Stimulated activated CD4-positive, alpha-beta T cell treated with anti-CD3 and anti-CD28 coated beads, TNF-alpha, amount 100 ng/mL, for 4 hours (primary cell): ENCODE measurements at places on chromosomes 6 and 20.

- no peak for DNase-seq
Observed at GRCh38 chr6:34131326-34132290, 14.3 kb downstream of the GRM4 start.

DNA sequence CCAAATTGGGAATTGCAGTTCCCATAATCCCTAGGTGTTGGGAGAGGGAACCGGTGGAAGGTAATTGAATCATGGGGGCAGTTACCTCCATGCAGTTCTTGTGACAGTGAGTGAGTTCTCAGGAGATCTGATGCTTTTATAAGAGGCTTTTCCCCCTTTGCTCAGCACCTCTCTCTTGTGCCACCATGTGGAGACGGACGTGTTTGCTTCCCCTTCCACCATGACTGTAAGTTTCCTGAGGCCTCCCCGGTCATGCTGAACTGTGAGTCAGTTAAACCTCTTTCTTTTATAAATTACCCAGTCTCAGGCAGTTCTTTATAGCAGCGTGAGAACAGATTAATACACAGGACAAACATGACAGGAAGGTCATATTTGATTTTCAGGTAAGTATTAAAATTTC, 25.3 kb upstream of the HECA start:
- no peak for DNase-seq

DNA sequence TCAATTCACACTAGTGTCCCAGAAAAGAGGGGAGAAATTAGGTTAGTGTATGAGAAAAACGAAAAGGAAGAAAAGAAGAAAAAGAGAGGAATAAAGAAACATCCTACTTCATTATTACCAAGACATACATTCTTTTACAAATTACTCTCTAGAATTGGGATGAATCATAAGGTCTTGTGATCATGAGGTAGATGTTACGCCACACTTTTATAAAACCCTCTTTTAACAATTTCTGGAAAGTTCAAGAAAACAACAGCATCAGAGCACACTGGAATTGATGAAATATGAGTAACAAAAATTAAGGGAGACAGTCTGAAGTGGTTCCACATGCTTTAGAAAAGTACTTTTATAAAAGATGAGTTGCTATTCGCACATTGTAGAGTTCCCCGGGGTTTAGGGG, 32.6 kb upstream of the NRSN1 start:
- no peak for DNase-seq

GRCh38 chr6:33073431-33073871, at the start of gene HLA-DPA1:
Gene HLA-DPA1 (minus strand): TSS chr6:33073649.
- DNase-seq = no peak

GRCh38 chr6:138231381-138231886, 13.1 kb upstream of the PBOV1 start:
- DNase-seq = no peak

- no peak for DNase-seq
Observed at GRCh38 chr6:22095836-22096235, 201.0 kb downstream of the PRL start.

GRCh38 chr20:58709703-58710039, 17.1 kb downstream of the NPEPL1 start:
- no peak for DNase-seq

GRCh38 chr6:138464085-138464484, 35.2 kb downstream of the NHSL1 start:
- no peak for DNase-seq

DNA sequence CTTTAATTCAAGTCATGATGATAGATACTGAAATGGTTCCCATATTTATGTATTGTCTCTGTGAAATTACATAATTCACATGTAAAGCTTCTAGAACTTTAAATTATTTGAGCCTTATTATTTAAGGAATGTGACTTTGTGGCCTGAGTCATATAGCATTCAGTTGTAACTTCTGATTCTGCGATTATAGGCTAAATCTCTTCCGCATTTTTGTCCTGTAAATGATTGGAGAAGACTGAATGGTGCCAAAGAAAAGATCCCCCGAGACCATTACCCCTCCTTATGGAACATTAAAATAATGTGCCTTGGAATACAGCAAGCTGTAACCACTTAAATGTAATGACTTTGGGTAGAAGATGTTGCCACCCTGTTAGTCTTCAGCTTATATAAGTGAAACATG, 63.3 kb upstream of the MAP7 start:
- no peak for DNase-seq

GRCh38 chr6:127328043-127328609, 15.3 kb downstream of the ECHDC1 start:
- no peak for DNase-seq

- no peak for DNase-seq
Observed at GRCh38 chr6:105896052-105896820, 189.9 kb upstream of the PRDM1 start.

- DNase-seq = no peak
Observed at GRCh38 chr20:52924411-52925271, 47.5 kb upstream of the TSHZ2 start.

DNA sequence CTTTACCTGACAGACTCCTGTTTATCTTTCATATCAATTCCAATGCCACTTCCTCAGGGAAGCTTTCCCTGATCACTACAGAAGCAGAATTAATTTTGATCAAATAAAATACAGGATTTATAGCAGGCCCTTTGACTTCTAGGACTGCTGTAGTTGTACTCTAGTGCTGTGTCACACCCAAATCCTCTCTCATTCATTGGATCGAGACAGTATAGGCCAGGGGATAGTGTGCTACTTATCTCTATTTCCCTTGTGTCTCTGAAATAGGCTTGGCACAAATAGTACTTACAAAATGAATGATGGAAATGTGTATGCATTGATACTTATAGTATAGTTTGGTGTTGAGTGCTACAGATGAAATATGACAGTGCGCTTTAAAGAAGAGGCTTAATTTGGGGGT, 19.8 kb downstream of the RALY start:
- DNase-seq = no peak

- no peak for DNase-seq
Observed at GRCh38 chr20:61042506-61043385, 209.3 kb upstream of the CDH4 start.

DNA sequence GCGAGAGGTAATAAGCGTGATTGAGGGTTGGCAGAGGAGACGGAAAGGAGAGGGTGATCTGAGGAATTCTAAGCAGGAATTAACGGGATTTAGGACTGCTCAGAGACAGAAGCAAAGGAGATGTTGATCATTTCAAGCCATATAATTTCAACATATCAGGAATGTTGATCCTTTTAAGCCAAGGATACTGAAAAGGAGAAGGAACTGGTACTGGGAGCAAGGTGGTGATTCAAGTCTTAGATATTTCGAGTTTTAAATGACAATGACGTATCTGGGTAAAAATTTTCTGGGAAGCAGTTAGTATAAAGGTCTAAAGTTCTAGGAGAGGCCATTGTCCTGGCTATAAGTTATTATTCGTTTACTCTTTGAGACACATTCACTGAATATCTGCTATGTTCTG, 91.3 kb upstream of the OGFRL1 start:
- no peak for DNase-seq

- DNase-seq = peak; percentile 7
Observed at GRCh38 chr20:2005831-2006426, 12.1 kb upstream of the PDYN start.

DNA sequence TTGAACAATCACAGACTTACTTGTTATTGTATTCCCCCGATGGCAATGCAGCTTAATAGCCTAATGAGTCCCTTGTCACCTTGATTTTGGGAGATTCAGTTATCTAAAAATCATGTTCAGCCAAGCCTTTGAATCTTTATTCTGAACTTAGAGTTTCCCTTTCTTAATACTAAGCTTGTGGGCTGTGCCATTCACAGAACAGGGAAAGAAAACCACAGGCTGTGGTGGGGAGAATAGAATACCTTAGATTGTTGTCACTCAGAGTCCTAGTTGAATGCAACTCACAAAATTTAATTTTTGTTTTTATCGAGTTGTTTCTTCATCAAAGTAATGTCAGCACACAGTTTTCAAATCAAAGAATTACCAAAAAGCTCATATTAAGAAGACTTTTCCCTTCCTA, 37.4 kb downstream of the RFPL4B start:
- DNase-seq = no peak

- no peak for DNase-seq
Observed at GRCh38 chr6:139131736-139132280, 3.1 kb upstream of the HECA start.

DNA sequence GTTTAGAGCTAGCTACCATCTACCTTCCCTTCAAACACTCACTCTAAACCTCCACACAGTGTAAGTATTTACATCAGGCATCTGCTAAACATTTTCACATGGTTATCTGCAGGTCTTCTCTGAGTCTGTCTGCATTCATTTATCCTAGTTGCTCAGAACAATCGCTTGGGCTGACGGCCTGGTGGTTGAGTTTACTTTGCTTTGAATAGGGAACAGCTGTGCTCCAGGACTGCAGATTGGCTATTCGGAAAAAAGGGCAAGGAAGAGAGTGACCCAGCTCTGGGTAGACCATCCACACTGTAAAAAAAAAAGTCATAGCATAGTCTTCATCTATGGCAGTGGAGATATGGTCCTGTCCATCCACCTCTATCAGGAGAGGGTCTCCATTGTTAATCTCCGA, 115.3 kb upstream of the ESR1 start:
- no peak for DNase-seq

- DNase-seq = no peak
Observed at GRCh38 chr6:18087396-18088165, 34.9 kb downstream of the NHLRC1 start.

- no peak for DNase-seq
Observed at GRCh38 chr6:112281821-112282615, 27.7 kb upstream of the LAMA4 start.

DNA sequence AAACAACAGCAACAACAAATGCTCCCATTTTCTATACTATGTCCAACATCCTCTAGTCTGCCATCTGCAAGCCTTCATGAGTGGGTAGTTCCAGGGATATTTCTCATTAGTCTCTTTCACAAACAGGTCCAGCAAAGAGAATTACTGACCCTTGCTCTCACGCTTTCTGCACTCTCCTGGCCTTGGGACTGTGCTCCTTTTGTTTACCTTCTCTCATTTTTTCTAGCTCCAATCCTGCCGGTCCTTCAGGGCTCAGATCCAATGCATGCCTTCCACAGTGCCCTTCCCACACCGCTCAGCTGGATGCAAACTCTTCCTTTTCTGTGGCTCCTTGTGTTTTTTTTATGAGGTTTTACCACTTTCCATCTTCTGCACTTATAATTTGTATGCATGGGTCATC, 47.2 kb downstream of the ADTRP start:
- no peak for DNase-seq

DNA sequence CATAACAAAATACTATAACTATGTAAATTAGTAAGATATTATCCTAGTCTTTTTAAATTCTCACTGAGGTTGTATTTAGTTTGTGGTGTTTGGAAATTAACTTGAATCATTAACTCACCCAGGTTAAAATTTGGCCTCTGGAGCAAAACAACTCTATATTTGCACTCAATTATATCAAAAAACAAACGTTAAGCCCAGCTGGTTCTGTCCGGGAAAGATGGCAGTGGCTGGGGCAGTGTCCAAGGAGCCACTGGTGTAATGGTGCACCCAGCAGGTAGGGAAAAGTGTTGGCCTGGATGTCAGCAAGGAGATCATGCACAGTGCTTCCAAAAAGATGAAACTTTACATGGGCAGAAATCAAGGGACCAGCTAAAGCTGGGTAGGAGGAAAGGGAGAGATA, 285.3 kb upstream of the CITED2 start:
- DNase-seq = no peak

GRCh38 chr20:46134716-46135115, 16.6 kb downstream of the CD40 start:
- DNase-seq = no peak

- no peak for DNase-seq
Observed at GRCh38 chr6:145632971-145633370, 102.3 kb downstream of the EPM2A start.

- DNase-seq = no peak
Observed at GRCh38 chr6:164068527-164068926, 654.0 kb downstream of the QKI start.

GRCh38 chr6:40923326-40923725, 115.7 kb downstream of the UNC5CL start:
- DNase-seq = no peak
